ENCODE measurements at places on chromosomes 1 and 21.

DNA sequence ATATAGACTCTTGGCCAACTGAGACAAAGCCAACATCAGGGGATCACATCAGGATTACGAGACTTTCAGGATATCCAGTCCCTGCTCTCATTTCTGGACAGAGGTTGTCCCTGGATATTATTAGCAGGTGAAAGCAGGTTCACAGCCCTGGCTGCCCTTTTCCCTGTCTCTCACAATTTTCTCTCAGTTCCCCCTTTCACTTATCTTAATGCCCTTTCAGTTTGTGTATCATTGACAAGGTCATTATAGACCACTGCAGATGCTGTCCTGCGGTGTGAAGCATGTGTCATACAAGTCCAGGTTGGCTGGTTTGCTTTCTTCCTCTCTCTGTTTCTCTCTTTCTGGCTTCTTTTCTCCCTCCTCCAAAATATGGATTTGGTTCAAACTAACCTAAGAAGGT lies 2.1 kb upstream of the KLHDC9 start:
- no peak for DNase-seq

- no peak for DNase-seq
These were observed 349.0 kb upstream of the NCAM2 start for GRCh38 chr21:20649231-20649630.

GRCh38 chr1:192730198-192730597 lies 78.6 kb upstream of the RGS2 start:
- no peak for DNase-seq

- no peak for DNase-seq
These were observed 27.5 kb upstream of the NCAM2 start for GRCh38 chr21:20970691-20971090.

DNA sequence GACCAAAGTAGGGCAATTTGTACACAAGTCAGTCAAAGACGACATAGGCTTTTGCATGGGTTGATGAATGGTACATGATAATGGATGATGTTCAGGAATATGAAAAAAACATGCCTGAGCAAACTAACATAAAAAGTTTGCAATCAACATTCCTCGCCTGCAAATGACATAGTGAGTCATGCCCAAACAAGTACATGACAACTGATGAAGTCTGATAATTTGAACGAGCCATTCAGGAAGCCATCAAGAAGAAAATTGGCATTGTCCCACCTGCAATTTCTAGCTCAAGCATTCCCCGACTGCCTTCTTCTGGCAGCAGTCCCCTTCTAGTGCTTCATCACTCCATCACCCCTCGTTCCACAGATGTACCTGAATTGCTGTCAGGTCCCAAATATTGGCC lies 118.4 kb upstream of the NR5A2 start:
- DNase-seq, result no peak

Measured in lower lobe of right lung (tissue), 2 donors.